ENCODE measurements at places on chromosomes 4 and X. TPM values are rescaled to one million over a fixed set of nuclear protein-coding genes. Genes with fewer than 3 reads are reported as not detected.

The DRP2 gene
- 4.2 TPM for total RNA-seq

The DMRTC1 gene
- not detected for total RNA-seq

The TREX2 gene
- not detected for total RNA-seq

The STK32B gene
- 25.9 TPM for total RNA-seq

The SEPTIN6 gene
- 43.0 TPM for total RNA-seq

The IDS gene
- total RNA-seq = 121 TPM

The PCDH10 gene
- 43.8 TPM for total RNA-seq

The SYTL5 gene
- total RNA-seq = 4.4 TPM

The FHIP1A gene
- 3.3 TPM for total RNA-seq

The RIBC1 gene
- 1.1 TPM for total RNA-seq

The GAGE12F gene
- total RNA-seq = not detected

The FAM47A gene
- total RNA-seq = not detected

The HPGDS gene
- total RNA-seq = 1.4 TPM

The NDST3 gene
- total RNA-seq = 39.3 TPM

The CD38 gene
- 6.1 TPM for total RNA-seq

The SLC10A6 gene
- total RNA-seq = not detected

The RASGEF1B gene
- total RNA-seq = 63.2 TPM

The SSX4 gene
- not detected for total RNA-seq

The NAA11 gene
- not detected for total RNA-seq

The GPRIN3 gene
- 31.2 TPM for total RNA-seq

The FAT4 gene
- 95.3 TPM for total RNA-seq

The MFAP3L gene
- total RNA-seq = 13.9 TPM

The CSAG2 gene
- not detected for total RNA-seq

The F11 gene
- total RNA-seq = not detected

The NUP54 gene
- 162 TPM for total RNA-seq

The HAND2 gene
- total RNA-seq = not detected

The DCHS2 gene
- 3.7 TPM for total RNA-seq

The AVPR2 gene
- total RNA-seq = not detected

The RAI2 gene
- 3.1 TPM for total RNA-seq

The SERTM2 gene
- 0.16 TPM for total RNA-seq

The RASL11B gene
- 31.7 TPM for total RNA-seq

The LNX1 gene
- 52.9 TPM for total RNA-seq

The PCGF3 gene
- total RNA-seq = 82.7 TPM

The GPR82 gene
- total RNA-seq = not detected

The EFHC2 gene
- total RNA-seq = 1.9 TPM

The GPR119 gene
- not detected for total RNA-seq

The MEPE gene
- 0.16 TPM for total RNA-seq

The SLC4A4 gene
- total RNA-seq = 15.6 TPM

The AMOT gene
- total RNA-seq = 10.8 TPM

The KIT gene
- 33.4 TPM for total RNA-seq

The RNF128 gene
- 1.2 TPM for total RNA-seq

The FATE1 gene
- total RNA-seq = not detected

The SLC38A5 gene
- total RNA-seq = 26.5 TPM

The RHOH gene
- 0.94 TPM for total RNA-seq

The NAA10 gene
- total RNA-seq = 17.6 TPM

The RPA4 gene
- 2.0 TPM for total RNA-seq

The CRLF2 gene
- total RNA-seq = not detected
